ENCODE measurements at places on chromosomes 3 and 15. TPM values are rescaled to one million over a fixed set of nuclear protein-coding genes. Genes with fewer than 3 reads are reported as not detected.

- H3K4me3 ChIP-seq = no peak overlapping the region
- H3K27ac ChIP-seq = peak overlapping the region; percentile 37
- H3K27me3 ChIP-seq = no peaks in the 10 kb centered on the region
- H3K4me1 ChIP-seq = no peaks in the 10 kb centered on the region
- DNase-seq = no peak
These were observed 139.5 kb upstream of the RBMS3 start for GRCh38 chr3:29141197-29141917.

GRCh38 chr3:81716870-81717509 lies 44.5 kb downstream of the GBE1 start:
- H3K4me1 ChIP-seq = peaks cover 9% of the 10 kb centered on the region
- H3K27me3 ChIP-seq = no peaks in the 10 kb centered on the region
- no peak for DNase-seq
- no peak overlapping the region for H3K4me3 ChIP-seq
- H3K36me3 ChIP-seq = no peaks in the 10 kb centered on the region
- peak overlapping the region; percentile 63 for H3K27ac ChIP-seq

- H3K27me3 ChIP-seq = no peaks in the 10 kb centered on the region
- H3K27ac ChIP-seq = no peak overlapping the region
- no peaks in the 10 kb centered on the region for H3K4me1 ChIP-seq
These were observed 233.6 kb upstream of the CTDSPL start for GRCh38 chr3:37627951-37628620.

DNA sequence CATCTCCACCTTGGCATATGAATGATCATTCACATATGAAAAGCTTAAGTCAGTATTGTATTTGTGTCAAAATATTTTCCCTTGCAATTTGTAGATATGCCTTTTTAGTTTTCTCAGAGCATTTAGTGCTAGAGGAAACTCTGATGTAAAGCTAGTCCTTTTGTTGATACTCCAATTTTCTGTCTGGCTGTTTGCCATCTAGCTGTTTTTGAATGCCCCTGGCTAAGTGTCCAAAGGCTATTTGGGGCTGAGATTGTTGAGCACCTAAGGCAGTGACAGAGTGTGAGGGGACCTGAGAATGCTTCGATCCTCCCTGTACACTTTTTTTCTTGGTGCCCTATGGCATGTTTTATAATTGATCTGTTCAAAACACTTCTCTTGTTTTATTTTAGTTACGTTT lies 3.1 kb downstream of the SLC51B start:
- peaks cover 10% of the 10 kb centered on the region for H3K4me1 ChIP-seq
- no peak for DNase-seq
- no peak overlapping the region for H3K4me3 ChIP-seq
- H3K36me3 ChIP-seq = peaks cover 8% of the 10 kb centered on the region
- H3K27me3 ChIP-seq = no peaks in the 10 kb centered on the region

DAZL gene
- not detected for total RNA-seq

Measured in right atrium auricular region (tissue), 2 donors.